Amniotic epithelial cell (primary cell): ENCODE measurements at places on chromosomes 5 and 9.

GRCh38 chr9:72681283-72681630, 159.8 kb downstream of the TMC1 start:
- no peak for DNase-seq

- DNase-seq = no peak
Observed at GRCh38 chr5:132267931-132268768, 10.7 kb downstream of the PDLIM4 start.

- DNase-seq = no peak
Observed at GRCh38 chr5:98961665-98962344, 33.0 kb upstream of the CHD1 start.

DNA sequence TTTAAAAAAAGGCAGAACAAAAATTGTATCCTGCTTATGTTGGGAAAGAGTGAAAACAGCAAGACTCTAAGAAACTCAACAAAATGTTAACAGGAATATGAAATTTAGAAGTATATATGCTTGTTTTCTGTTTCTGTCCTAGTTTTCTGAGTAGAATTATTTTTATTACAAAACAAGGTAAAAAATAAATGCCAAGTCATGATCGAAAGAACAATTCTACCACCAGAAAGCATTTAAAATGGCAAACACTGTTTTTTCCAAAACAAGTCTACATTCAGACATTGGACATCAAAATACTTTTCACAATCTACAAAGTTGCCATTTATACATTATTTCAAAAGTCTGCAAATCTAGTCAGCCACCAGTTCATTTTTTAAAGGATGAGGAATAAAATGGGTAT, 102.6 kb downstream of the TLE1 start:
- DNase-seq = no peak

- DNase-seq = no peak
Observed at GRCh38 chr9:17775656-17776055, 196.8 kb downstream of the SH3GL2 start.

DNA sequence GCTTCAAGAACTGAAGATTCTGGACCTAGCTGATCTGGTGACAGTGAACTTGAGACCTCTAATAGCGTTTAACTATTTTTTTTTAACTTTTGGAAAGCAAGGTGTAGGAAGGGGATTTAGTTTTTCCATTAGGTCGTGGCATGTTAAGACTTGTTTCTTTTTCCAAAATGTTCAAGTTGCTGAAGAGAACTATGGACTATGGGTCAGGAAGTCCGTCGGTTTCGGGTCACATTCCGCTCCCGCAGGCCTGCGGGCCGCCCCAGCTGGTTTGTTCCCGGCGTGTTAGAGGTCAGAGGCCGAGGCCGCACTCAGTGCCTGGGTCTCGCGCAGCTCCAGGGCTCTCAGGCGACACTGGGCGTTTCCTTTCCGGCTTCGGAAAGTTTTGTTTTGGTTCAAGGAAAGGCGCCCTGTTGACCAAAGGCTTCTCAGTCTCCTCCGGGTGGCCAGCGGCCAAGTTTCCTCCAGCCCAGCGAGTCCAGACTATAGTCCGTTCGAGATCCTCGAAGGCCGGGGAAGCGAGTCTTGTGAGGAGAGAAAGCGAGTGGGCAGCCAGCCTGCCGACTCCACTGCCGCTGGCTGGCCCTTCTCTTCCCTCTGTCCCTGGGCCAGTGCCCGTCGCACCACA, 586 bp upstream of the FCHO2 start:
- DNase-seq = no peak

DNA sequence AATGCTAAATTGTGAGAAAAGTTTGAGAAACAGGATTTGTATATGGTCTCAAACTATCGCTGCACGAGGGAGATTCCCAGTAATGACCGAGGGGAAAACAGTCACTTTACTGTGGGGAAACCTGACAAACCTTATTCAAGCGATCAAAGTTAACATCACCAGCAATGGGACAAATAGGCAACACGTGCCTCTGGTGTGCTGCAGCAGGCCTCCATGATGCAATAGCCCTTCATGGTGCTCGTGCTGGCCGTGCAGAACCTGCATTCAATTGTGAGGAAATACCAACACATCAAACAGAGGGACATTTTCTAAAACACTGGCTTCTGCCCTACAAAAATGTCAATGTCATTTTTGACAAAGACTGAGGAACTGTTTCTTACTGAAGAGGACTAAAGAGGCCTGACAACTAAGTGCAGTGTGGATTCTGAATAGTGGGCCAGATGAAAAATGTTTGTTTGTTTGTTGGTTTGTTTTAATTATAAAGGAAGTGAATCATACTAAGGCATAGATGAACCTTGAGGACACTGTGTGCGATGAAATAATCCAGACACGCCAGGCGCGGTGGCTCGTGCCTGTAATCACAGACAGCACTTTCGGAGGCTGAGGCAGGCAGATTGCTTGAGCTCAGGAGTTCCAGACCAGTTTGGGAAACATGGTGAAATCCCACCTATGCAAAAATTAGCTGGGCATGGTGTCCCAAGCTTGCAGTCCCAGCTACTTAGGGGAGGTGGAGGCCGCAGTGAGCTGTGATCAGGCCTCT, 17.6 kb upstream of the MARCHF6 start:
- DNase-seq = no peak

- peak; percentile 69 for DNase-seq
Observed at GRCh38 chr9:14043483-14043882, 270.5 kb downstream of the NFIB start.

DNA sequence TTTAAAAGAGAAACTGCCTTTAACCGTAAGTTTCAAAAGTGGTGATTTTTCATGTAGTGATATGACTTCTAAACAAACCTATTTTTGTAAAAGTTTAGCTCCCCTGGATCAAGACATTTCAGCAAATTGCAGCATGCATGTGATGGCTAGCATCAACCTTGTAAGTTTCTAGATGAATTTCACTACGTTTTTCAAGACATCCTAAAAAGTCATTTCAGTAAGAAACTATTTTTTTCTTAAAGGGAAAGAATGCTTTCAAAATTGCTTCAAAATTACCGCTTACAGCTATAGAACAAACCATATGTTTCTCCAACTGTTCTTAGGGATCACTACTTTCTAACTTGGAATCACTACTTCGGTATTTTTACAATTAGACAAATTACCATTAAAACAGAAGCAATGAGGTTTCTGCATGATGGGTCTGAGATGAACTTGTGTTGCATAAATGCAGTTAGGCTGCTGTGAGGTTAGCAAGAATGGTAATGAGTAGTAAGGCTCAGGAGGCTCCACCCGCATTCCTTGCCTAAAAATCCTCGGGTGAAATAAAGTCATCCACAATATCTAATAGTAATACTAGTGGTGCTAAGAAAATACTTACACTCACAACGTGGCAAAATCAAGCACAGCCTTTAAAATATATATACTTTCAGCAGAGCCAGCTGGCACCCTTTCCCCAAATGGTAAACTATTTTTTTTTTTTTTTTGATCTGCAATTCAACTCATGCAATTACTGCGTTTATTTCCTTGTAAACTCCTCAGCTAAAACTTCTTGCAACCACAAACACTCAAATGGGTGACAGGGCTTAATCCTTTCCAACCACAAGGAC, 53.8 kb downstream of the CDC14B start:
- DNase-seq = peak; percentile 42

- DNase-seq = peak; percentile 61
Observed at GRCh38 chr9:35882996-35883395, 12.8 kb upstream of the OR13J1 start.

DNA sequence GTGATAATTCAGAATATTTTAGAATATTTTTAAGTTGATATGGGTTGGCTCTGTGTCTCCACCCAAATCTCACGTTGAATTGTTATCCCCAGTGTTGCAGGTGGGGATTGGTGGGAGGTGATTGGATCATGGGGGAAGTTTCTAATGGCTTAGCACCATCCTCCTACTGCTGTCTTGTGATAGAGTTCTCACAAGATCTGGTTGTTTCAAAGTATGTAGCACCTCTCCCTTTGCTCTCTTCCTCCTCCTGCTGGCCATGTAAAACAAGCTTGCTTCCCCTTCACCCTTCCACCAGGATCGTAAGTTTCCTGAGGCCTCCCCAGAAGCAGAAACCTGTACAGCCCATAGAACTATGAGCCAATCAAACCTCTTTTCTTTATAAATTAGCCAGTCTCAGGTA, 214.6 kb upstream of the C9orf72 start:
- DNase-seq = no peak

GRCh38 chr9:95213117-95213516, 104.4 kb downstream of the FANCC start:
- no peak for DNase-seq

DNA sequence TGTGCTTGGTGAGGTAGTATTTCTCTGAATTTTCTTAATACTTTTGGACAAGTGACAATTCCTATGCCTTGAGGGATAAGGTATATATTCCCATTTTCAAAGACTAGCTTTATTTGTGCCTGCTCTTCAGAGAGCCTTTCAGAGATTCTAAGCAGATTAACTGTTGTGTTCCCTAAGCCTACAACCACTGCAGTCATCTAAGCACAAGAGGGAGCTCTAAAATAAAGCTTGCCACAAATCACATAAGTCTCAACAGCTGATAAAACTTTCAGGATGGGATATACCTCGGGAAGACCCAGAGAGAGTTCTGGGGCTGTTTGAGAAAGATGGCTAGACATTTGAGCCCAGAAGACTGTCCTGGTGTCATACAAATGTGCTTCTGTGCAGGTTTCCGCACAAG, 157.3 kb downstream of the CYLC2 start:
- DNase-seq = no peak

DNA sequence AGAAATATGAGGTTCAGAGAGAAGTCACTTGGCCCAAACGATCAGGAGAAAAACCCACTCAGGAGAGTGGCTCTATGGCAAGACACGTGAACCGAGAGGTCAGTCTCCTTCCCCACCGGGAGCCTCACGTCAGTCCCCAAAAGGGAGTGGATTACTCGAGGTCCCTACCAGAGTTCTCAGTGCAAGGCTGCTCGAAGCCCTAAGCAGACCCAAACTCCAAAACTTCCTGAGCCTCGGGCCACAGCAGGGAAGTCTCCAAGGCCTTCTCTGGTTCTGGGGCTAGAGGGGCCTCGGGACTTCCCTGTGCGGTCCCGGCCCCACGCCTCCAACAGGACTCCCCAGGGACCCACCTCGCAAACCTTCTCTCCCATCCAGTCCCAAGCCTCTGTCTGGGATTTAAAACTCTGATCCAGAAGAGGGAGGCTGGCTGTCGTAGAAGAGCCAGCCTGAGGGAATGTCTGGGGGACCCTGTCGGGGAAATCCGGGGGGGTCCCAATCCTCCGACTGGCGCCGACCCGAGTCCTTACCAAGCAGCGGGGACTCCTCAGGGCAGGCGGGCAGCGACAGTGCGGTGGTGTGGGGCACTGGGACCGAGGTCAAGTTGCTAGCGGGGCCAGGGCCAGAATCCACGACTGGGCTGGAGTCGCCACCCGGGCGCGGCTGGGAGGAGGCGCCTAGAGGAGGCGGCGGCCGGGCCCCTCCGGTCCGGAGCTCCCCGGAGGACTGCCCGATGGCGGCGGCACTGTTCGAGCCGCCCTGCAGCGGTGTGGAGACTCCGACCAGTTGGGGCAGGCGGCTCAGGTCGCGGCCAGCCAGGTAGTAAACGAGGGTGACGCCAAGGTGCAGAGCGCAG, 679 bp downstream of the B4GALT1 start:
- no peak for DNase-seq

DNA sequence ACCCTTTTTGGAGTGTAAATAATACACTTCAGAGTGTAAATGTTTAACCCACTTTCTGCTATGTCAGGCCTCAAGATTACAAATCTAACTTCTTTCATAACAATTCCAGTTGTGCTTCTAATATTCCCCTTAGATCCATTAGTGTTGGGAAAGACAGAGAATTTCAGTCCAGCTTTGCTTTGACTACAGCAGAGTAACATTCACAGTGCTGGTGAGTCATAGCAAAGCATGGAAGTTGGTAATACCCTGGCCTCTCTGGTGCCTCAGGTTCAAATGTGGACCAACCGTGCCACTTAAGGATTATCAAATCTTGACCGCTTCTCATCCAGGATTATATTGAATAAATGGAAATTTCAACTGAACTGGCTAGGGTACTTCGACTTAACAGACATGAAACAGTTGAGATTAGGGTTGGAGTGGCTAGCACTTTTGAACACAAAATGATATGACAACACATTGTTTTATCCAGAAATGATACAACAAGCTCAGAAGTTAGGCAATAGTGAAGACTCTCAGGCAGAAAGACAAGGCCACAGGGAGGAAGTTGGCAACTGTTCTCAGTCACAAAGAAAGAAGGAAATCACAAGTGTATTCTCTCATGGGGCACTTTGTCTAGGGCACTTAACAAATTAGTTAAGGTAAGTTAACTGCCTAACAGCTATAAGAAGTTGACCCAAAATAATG, 24.4 kb upstream of the RASA1 start:
- DNase-seq = peak; percentile 90

DNA sequence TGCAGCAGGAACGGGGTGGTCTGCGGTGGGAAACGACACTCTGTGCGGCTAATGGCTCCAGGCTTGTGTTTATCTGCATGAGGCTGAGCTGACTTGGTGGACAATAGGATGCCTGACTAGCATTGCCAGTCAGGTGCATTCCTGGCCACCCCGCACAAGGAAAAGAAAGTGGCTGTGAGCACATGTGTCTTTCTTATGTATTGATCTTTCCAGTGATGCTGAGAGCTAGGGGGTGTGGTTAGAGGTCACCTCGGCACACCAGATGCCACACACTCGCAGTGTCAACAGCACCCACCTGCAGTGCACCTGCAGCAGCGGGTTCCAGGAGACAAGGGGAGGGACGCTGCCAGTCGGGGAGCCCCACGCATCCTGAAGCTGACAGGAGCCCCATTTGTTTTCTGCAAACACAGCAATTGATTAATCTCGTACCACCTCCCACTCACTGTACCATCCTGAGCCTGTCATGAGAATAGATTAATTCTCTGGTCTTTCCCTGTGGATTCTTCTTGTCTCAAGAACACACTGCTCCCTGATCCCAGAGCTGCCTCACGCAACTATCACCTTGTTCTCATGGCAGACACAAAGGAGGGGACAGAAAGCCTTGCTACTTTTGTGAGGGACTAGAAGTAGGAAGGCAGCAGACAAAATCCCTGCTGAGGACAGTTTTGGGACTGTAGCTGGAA, 251.7 kb upstream of the WWC1 start:
- DNase-seq = no peak

DNA sequence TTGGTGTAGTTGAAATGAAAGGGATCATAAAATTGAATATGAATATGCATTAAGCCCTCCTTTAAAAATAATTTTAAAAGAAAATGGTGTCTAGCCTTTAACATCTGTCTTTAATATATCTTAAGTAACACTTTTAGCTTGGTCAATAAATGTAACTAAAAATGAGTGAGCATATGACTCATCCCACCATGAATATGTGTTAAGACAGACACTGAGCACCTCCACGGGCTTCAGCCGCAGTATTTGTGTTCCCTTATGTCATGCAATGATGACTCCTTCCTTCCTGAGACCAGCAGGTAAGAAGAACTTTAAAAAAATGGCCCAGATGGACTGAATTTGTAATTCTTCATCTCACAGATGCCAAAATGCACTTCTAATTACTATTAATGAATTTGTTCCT, 563.2 kb downstream of the NR2F1-AS1 start:
- DNase-seq = peak; percentile 46

DNA sequence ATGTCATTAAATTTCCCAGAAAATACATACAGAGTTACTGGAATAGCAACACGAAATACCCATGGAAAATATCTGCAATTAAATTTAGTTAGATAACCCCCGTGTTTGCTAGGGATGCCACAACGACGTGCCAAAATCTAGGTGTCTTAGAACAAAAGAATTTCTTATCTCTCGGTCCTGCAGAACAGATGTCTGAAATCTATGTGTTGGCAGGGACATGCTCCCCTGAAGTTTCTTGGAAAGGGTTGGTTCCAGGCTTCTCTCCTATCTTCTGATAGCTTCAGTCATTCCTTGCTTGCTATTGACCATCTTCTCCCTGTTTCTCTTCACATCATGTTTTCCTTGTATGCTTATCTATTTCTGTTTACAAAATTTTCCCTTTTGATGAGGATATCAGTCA, 1067.0 kb downstream of the CDH18 start:
- DNase-seq = no peak

GRCh38 chr5:132486318-132487094, 4.1 kb downstream of the IRF1 start:
- no peak for DNase-seq
